ENCODE measurements at places on chromosomes 5 and 9. TPM values are rescaled to one million over a fixed set of nuclear protein-coding genes. Genes with fewer than 3 reads are reported as not detected.

GRCh38 chr5:128422612-128423011 is 115.4 kb downstream of the FBN2 start:
- DNase-seq: no peak

DNA sequence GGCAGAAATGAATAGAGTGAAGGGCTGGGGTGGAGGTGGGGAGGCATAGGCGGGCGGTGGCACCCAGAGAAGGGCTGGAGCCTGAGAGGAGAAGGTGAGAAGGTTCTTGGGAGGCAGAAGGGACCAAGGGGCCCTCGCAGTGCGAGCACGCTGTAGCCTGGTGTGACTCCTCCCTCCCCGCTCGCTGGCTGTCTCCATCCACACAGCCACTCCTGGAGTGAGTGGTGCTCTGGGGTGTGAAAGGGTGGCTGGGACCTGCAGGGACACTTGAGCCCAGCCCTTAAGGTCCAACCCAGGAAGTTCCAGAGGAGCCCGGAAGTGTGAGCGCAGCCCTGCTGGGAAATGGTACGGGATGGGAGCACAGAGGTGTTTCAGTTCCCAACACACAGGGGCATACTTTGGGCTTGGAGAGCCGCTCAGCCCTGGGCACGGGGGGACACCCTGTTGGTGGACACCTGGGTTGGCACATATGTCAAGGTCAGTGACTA is 9.3 kb upstream of the SCGB3A1 start:
- DNase-seq: no peak

- DNase-seq: peak; percentile 97
These were observed 32.4 kb downstream of the MAST4 start for GRCh38 chr5:66628561-66628960.

GRCh38 chr9:91305596-91306295 is 56.0 kb downstream of the AUH start:
- no peak for DNase-seq

DNA sequence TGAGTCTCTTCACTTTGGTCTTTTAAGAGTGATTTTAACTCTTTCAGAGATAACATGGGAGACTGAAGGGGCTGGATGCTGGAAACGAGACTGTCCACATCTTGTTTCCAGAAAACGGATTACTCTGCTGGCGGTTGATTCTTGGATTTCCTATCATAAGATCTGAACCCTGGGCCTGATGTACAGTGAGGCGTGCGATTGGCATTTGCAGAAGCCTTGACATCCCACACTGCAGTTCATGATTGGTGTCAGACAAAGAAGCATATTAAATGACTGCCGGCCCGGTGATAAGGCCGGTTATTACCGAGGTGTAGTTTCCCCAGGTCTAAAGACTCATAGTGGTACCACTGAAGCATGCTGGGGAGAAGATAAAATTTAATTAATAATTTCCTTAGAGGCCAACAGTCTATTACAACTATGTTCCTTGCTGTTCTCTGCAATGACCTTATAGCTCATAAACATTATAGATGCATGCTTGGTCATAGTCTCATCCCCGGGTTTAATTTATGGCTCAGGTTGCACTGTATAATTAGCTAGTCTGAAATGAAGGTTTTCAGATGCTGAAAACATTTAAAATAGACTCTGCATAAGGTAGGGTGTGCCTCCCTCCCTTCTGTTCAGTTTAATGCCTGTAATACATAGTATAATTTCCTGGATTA is 99.2 kb downstream of the PPP2R2B start:
- DNase-seq: no peak

The PKD2L2 gene
- total RNA-seq: 2.4 TPM
